ENCODE measurements at places on chromosomes 5 and 9.

- ATAC-seq = no peak
These were observed 4.8 kb upstream of the TTC23L start for GRCh38 chr5:34833976-34834793.

- ATAC-seq = no peak
These were observed 81.5 kb upstream of the GRHPR start for GRCh38 chr9:37340961-37341360.

- ATAC-seq = no peak
These were observed 38.8 kb downstream of the OTP start for GRCh38 chr5:77599679-77600078.

GRCh38 chr5:17204133-17204489 lies 13.3 kb upstream of the BASP1 start:
- ATAC-seq = no peak

- ATAC-seq = no peak
These were observed 53.8 kb downstream of the TTC39B start for GRCh38 chr9:15253197-15253596.

DNA sequence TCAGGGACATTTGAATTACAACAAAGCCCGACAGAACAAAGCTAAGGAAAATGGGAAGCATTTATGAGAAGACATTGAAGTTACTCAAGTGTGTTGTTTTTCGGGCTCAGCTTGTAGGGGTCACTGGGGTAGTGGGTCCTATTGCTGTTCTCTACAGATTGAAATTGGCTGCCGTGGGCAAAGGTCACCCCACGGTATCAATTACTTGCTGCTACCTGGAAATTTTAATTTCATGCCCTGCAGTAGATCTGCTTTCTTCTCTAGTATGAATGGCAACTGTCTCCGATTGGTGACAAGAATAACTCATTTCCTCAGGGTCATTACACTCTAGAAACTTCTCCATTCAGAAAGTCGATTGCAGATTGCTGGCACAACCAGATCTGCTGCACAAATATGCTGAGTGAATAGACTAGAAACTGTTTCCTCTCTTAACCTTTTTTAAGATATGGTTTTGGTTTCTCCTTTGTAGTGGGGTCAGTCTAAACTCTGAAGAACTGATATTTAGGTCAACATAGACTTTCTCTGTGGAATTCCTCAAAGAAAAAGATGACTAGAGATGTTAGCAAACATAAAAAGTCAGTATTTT lies 454.1 kb downstream of the ARHGEF28 start:
- no peak for ATAC-seq

DNA sequence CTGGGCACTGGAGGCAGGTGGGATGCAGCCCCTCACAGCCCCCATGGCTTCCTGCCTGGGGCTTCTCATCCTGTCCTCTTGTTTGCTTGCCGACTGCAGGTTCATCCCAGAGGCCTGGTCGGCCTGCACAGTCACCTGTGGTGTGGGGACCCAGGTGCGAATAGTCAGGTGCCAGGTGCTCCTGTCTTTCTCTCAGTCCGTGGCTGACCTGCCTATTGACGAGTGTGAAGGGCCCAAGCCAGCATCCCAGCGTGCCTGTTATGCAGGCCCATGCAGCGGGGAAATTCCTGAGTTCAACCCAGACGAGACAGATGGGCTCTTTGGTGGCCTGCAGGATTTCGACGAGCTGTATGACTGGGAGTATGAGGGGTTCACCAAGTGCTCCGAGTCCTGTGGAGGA lies 232.7 kb downstream of the ADAMTSL1 start:
- ATAC-seq = no peak

DNA sequence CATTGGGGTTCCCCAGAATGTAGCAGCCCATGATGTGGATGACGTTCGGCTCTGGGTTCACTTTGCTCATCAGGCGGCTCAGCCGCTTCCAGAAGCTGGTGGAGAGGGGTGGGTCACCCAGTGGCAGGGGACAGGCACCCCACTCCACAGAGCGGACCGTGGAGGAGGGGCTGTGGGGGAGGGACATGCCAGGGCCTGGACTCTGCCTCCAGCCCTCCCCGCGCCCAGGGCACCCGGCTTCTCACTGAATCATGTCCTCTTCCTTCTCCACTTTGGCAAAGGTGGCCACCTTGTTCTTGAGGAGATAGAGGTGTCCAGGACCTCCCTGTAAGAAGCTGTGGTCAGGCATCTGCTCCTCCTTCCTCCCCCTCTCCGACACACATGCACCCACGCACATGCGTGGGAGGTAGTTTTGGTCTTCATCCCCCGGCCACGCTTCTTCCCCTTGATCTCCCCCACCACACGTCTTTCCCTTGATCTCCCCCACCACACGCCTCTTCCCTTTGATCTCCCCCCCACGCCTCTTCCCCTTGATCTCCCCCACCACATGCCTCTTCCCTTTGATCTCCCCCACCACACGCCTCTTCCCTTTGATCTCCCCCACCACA lies 8.9 kb upstream of the ENTPD8 start:
- ATAC-seq = no peak

DNA sequence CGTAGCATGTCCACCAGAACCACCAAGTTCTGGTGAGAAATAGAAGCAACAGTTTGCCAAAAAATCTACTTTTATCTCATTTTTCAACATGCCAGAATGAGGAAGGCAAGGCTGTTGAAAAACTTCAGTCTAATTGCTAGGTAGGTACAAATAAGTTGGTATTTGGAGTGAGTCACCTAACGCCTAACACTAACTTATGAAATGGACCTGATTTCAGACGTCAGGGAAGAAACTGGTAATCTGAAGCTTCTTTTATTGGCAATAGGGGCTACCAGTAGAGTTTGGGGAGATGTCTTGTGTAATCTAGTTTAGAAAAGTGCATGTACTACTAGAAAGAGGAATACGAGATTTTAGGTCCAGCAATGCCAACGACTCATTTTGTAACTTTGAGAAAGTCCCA lies 4.4 kb upstream of the PDE6A start:
- no peak for ATAC-seq

GRCh38 chr5:96297290-96297689 lies 135.8 kb downstream of the PCSK1 start:
- no peak for ATAC-seq

- no peak for ATAC-seq
These were observed 99.7 kb downstream of the SCAI start for GRCh38 chr9:125043631-125044030.

GRCh38 chr9:92589923-92590322 lies 54.1 kb upstream of the ECM2 start:
- ATAC-seq = no peak

- no peak for ATAC-seq
These were observed 1241.5 kb upstream of the WWC1 start for GRCh38 chr5:167049771-167050567.

- peak; percentile 34 for ATAC-seq
These were observed 24.3 kb downstream of the NOTCH1 start for GRCh38 chr9:136521537-136521936.

DNA sequence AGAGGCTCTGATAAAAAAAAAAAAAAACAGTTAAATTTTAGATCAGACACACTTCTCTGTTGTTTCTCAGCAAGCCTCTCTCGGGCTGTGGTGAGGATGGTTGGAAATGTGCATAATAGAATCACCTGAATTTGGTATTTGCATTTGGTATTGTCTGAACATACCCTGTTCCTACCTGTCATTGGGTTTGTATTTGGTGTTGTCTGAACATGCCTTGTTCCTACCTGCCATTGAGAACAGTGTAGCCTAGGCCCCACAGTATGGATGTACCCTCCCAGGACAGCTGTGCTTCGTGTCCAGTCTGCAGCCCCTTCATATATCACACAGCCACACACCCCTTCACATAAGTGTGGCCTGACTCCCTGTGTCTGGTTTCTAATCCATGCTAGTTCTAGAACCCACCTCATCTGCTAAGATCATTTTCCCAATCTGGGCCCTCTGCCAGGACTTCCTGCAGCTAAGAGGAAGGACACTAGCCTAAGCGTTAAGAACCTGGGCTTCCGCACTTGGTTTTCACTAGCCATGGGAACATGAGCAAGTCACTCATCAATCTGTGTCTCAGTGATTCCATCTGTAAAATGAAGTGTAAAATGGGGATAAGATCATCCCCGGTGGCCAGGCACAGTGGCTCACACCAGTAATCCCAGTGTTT lies 49.2 kb downstream of the ITGA2 start:
- ATAC-seq = no peak

- ATAC-seq = no peak
These were observed 164.9 kb downstream of the SEMA6A start for GRCh38 chr5:116409591-116410296.

DNA sequence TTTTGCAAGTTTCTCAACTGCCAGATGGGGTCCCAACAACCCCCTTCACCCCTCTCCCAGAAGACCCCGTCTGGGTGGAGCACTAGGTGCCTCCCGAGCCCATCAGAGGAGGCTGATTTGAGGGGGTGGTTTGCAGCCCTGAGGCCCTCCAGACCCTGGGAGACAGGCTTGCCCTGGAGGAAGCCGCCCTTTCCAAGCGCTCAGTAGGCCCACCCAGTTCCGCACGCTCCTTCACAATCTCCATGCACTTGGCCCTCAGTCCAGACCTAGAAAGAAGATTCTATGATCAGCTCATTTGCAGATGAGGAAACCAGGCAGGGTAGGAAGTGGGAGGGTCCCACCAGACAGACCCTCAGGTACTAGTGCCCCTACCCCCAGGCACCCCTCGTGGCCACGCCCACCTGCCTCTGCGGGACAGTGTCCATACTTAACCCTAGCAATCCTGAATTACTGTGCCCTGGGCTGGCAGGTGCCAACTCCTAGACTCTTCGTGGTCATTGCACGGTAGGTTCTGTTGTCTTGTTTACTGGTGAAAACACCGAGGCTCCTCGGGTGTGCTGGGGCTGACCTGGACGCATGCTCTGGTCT lies 22.3 kb downstream of the OR2V1 start:
- ATAC-seq = no peak

DNA sequence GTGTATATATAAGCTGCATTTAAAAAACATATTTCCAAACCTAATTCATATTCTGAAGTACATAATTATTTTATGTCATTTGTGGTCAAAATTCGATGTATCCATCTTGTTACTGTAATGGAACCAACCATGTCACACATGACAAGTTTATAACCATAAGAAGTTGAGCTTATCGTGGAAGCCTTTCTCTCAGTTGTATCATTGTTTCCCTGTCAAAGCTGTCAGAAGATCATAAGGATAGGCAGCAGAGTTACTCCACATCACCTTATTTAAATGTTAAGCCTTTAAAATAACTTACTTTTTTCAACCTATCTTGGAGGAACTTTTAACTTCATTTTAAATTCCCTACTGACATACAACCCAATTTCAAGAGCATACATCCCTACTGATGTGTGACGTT lies 841.5 kb downstream of the PTPRD start:
- no peak for ATAC-seq

GRCh38 chr5:14373685-14374084 lies 207.9 kb upstream of the OTULINL start:
- ATAC-seq = no peak

- no peak for ATAC-seq
These were observed 252.9 kb downstream of the MLLT3 start for GRCh38 chr9:20369391-20369790.

GRCh38 chr5:113435575-113435974 lies 786 bp upstream of the TSSK1B start:
- ATAC-seq = peak; percentile 5

GRCh38 chr9:86830356-86830755 lies 117.0 kb downstream of the GAS1 start:
- no peak for ATAC-seq

DNA sequence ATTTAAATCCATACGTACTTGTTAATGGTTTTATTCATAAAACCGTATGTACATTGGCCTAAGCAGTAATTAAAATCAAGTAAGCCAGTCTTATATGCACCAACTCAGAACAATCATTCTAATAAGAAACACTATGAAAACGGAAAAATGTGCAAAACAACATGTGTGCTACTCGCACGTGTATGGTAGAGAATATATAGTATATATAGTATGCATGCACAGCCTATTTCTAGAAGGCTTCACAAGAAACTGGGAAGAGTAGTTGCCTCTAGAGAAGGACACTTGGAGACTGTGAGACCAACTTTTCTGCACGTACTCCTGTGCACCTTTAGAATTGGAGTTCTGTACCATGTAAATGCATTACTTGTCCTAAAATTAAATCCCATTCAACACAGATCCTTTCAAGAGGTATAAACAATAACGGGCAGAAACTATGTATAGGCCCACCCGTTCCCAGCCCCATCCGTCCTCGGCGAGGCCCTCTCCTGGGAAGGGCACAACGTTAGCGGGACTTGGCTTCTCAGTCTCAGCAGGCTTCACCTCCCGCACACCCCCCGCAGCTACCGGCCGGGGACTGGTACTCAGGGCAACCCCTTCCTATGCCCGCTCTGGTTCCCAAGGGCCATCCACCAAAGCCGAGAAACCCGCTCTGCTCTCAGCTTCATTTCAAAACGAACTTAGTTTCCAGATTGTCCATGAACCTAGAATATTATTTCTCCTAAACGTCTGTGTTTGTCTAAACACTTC lies 2.0 kb downstream of the CDC14B start:
- ATAC-seq = no peak

DNA sequence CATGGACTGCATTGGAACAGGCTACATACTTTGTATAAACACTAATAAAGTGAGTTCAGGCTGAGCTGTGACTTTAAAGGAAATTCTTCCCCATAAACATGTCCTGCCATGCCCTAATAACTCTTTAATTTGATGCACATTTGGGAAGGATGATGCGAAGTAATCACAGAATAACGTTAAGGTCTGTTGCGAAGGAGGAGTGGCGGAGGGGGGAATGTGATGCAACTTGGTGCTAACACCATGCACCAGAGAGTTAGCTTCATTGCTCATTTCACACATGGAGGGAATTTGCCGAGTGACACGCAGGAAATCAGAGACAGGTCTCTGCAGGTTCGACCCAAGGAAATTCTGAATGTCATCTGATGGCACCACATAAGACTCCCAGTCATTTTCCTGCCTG lies 32.9 kb downstream of the SLIT3 start:
- no peak for ATAC-seq

GRCh38 chr5:140362875-140363630 lies 3.1 kb downstream of the SLC4A9 start:
- ATAC-seq = peak; percentile 81

- no peak for ATAC-seq
These were observed 13.6 kb upstream of the LAMC3 start for GRCh38 chr9:130995086-130996011.

GRCh38 chr5:144187699-144188294 lies 17.1 kb downstream of the KCTD16 start:
- ATAC-seq = peak; percentile 90

All from stimulated activated memory B cell treated with anti-CD40 and anti-IgM and Interleukin-4, amounts not matched to agents 10 μg/mL and 1 μg/mL and 100 μg/mL, for 72 hours (primary cell).